ENCODE measurements at places on chromosomes 7 and 10.

DNA sequence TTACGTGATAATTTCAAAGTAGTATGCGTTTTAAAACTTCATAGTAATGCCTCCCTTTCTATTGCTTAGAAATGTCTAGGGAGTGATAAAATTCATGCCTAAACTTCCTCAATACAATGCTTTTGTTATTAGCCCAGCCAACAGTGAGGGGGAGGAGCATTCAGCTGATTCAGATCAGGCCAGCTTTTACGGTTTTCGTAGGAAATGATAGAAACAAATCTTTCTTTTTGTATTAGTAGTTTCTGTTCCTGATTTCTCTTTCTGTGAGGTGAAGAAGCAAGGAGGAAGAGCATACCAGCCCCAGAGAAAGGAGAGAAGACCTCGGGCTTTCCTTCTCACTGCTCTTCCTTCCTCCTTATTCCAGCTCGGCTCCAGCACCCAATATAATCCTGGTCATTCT, 35.2 kb upstream of the ITPRID1 start:
- no peak for DNase-seq

DNA sequence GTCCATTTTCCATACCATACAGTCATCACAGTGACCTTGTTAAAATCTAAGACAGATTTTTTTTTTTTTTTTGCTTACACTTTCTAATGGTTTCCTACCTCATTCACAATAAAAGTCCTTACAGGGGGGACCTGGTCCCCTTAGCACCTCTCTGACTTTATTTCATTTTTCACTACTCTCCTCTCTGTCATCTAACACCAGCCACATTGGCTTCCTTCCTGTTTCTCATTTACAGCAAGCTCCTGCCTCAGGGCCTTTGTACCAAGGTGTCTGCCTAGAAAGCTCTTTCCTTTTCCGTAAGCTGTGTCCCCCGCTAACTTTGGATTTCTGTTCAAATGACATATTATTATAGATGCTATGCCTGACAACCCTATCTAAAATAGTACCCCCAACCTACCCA, 27.7 kb downstream of the CC2D2B start:
- DNase-seq: no peak

DNA sequence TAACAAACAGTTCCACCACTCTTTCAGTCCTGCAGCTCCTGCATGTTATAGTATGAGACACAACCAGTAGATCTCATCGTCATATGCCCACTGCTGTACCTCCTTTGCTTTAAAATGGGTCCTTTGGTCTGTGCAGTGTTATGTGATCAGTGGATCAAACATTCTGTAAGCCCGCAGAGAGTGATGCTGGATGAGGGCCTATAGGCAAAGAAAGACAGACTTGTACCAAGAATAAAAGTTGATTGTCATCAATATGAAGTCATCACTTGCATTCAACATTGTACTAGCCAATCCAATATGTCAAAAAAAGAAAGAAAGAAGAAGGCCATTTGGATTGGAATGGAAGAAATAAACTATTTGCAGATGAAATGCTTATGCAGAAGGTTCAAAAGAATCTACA, 79.8 kb upstream of the PHYHIPL start:
- no peak for DNase-seq

GRCh38 chr10:112643600-112644264, 196.7 kb downstream of the VTI1A start:
- no peak for DNase-seq

DNA sequence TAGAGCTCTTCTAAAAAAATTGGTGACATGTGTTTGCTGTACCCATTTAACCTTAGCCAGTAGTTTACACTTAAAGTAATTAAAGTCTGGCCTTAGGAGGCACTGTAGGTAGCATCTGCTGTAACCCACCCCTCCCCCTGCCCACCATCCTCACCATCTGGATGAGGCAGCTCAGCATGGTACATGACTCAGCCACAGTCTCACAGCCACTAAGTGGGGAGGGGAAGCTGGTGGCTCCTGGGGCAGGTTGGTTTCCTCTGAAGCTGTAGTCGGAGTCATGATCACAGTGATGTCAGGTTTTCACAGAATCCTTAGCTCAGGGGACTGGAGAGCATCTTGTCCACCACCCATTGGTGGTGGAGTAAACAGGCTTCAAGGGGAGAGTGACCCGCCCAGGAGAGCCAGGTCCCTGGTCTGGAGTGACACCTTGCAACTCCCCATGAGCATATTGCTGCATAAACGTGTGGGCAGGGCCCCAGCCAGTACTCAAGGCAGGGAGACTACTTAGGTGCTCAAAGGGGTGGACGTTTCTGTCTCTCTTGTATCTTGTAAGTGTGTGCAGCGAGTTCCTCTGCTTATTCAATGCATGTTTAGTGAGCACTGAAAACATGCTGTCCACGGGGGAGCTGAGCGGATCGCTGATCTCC, 125.9 kb downstream of the GRK5 start:
- peak; percentile 45 for DNase-seq

- DNase-seq: no peak
These were observed 21.8 kb downstream of the GLCCI1 start for GRCh38 chr7:7990441-7990761.

DNA sequence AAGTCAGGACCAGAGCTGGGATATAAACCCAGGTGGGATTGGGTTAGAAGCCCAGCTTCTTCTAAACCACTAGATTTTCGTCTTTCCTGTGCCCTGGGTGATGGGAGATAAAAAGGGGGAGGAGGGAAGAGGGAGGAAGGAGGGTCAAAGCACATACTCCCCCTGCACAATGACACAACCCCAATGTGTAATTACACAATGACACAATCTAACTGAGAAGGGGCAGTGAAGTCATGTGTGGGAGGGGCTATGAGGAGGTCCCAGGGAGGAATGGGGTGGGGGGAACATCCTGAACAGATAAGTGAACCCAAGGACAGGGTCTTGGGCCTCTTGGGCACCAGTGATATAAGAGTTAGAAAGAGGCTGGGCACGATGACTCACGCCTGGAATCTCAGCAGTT, 44.5 kb downstream of the TECTB start:
- DNase-seq: no peak

DNA sequence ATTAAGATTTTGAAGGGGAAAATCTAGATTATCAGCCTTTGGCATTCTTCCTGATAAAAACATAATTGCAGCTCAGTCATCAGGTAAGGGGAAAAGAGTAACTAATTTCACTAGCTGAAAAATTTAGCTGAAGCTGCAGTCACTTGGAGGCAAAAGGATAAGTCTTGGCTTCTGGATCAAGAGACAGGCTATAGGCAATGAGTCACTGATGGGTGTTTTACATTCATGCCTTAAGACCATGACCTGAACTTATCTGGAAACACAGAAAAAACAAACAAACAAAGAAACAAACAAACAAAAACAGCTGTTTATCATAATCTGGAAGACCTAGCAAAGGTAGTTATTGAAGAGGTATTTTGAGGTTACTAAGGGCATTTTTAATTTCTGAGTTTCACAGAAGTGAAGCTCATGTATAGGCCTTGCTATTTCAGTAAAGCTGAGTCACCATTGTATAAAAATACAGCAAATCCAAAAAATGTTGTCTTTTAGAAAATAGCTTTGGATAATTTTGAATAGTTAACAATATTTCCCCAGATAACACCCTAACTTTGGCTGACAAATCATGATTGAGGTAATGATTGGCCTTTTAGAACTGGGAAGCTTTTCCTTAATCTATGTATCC, 40.3 kb downstream of the ZNF22 start:
- DNase-seq: no peak

GRCh38 chr10:86266446-86267242, 100.0 kb downstream of the GRID1 start:
- DNase-seq: no peak

DNA sequence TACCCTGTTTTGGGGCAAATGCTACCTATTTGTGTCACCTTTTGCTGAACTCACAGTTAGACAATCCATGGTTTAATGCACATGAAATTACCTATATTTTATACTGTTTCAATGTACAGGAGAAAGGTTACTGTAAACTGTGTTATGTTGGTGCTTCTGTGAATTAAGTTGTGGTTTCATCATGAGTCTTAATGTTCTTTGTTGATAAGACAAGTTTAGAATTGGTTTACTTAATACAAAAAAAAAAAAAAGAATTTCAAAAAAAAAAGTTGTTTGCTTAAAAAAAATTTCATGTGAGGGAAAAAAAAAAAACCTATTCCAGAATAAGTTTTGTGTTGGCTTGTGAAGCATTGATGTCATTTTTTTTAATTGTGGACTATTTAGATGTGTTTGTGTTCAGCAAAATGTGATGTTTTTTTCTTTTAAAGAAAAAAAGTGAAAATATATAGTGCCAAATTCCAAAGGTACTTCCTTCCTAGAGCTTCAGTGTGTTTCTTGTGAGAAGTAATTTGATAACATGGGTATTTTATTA, 280.3 kb downstream of the USP6NL start:
- DNase-seq: no peak

DNA sequence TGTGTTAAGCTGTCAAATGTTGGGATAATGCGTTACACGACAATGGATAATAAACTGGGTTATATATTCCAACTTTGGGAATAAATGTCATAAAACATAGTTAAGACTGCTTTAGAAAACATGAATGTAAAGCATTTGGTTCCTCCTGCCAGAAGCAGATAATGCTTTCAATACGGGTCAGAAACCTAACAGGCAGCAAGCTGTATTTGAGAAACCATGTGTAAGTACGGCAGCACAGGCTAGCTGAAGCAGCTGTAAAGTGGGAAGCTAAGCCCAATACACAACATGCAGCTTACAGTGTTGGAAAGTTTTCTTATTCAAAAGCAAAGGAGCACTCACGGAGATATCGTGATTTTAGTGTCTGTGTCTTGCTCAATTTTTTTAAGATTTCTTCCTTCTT, 46.5 kb downstream of the MALSU1 start:
- no peak for DNase-seq

DNA sequence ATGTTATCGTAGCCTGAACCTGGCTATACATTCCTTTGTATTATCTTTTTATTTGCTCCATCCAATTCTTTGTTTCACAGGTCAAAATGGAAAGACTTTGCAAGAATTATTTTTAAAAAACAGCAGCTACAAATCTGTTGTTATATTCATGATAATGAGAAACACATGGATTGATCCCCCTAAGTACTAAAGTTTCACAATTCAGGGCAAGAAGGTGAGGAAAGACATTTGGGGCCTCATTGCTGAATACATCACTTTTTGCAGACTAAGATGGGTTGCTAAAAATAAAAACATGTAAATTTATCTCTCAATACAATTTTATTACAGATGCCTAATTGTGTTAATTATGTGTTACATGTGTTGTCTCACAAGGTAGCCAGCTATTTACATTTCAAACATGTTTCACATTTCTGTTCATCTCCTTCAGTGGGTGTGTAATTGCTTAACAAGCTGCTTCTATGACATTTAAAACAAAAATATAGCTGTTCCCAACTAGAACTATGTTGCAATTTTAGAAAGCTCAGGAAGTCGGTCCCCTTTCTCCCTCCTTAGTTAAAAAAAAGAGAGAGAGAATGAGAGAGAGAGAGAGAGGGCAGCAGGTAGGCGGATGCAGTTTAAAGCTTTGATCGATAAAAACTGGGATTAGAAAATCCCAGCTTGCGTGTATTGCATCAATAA, 606.3 kb upstream of the FZD8 start:
- no peak for DNase-seq

DNA sequence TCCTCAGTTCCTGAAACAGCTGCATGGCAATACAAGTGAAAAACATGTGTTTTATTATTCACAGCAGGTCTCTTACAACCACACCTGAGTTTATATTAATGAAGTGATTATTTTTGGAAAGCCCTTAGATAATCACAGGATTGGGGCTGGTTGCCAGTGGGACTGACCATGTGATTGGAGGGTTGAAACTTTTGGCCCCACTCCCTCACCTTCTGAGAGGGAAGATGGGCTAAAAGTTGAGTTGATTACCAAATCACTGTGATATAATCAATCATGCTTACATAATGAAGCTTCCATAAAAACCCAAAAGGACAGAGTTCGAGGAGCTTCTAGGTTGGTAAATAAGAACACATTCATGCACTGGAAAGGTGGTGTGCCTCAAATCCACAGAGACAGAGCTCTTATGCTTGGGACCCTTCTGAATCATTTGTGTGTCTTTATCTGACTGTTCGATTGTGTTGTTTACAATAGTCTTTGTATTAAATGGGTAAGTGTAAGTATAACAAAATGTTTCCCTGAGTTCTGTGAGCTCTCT, 393.9 kb downstream of the RPS24 start:
- DNase-seq: no peak

GRCh38 chr7:24757353-24758275, at the start of gene GSDME:
Gene GSDME (minus strand): TSS chr7:24757464. CDS start chr7:24749774, 7,690 bp downstream.
- no peak for DNase-seq

DNA sequence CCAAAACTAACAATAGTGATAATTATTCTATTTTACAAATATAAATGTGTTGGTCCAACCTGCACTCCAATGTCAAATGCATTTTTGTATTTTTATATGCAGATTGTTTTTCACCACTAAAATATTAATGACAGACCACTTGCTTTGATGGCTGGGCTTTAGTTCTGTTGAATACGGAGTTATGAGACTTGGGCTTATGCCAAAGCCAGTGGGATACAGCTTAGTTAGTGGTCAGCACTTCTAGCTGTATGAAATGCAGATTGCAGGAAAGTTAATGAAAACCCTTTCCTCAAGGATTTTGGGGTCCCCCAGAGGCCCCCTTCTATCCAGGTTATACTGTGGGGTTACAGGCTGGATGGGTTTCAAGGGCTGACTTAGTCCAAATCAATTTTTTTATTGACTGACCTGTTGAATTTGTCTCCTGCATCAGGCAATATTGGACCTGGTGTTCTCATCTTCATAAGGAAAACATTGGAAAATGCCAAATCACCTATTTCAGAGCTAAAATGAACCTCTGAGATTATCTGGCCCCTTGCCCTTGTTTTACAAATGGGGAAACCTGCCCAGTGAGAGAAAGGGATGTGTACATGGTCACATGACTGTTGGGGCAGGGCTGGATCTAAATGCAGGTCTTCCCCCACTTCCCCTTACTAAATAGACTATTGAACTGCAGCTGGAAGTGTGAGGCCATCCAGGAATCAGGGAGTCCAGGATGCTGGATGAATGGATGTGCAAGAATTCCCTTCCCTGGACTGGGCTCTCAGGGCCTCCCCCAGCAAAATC, 1085.3 kb downstream of the KCNMA1 start:
- no peak for DNase-seq

DNA sequence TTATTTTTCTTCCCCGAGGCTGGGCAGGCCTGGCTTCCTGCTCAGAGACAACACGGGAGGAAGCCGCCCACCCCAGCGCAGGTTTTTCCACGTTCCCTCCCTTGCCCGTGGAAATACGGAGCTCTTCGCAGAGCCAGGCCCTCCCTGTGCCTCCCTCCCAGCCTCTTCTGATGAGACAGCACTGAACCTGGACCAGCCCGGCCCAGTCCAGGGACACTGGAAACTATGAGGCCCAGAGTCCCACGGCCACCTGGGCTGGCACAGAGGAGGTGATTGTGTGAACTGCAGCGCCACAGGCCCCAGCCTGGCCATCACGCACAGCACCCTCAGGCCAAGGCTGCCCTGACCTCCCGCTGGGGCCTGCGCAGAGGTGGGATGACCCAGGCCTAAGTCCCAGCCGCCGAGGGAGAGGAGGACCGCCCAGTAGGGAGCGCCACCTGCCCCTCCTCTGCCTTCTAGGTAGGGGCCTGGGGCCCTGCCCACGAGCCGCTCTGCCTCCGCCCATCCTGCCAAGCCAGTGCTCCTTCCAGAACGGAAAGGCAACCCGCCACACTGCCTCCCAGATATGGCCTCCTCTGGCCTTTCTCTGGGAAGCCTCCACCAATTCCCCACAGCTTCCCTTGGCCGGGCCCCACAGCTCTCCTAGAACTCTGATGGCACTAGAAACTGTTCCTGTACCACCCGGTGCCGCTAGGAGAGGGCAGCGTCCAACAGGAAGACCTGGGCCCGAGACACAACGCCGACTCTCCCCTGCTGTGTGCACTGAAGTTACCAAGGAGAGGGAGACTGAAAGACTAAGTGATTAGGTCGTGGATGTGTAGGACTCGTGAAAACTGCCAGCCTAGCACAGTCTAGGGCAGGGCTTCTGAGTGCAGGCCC, 57.2 kb downstream of the PROSER2 start:
- no peak for DNase-seq
